ENCODE measurements at places on chromosomes 3 and 15. TPM values are rescaled to one million over a fixed set of nuclear protein-coding genes. Genes with fewer than 3 reads are reported as not detected.

GRCh38 chr15:60655252-60655651, 176.3 kb upstream of the ICE2 start:
- peaks cover 29% of the 10 kb centered on the region for H3K4me1 ChIP-seq
- no peak for DNase-seq
- H3K4me3 ChIP-seq: no peak overlapping the region

GRCh38 chr3:72290859-72291638, 506.1 kb upstream of the PROK2 start:
- no peaks in the 10 kb centered on the region for H3K36me3 ChIP-seq
- no peaks in the 10 kb centered on the region for H3K27me3 ChIP-seq
- peaks cover 17% of the 10 kb centered on the region for H3K4me1 ChIP-seq

DNA sequence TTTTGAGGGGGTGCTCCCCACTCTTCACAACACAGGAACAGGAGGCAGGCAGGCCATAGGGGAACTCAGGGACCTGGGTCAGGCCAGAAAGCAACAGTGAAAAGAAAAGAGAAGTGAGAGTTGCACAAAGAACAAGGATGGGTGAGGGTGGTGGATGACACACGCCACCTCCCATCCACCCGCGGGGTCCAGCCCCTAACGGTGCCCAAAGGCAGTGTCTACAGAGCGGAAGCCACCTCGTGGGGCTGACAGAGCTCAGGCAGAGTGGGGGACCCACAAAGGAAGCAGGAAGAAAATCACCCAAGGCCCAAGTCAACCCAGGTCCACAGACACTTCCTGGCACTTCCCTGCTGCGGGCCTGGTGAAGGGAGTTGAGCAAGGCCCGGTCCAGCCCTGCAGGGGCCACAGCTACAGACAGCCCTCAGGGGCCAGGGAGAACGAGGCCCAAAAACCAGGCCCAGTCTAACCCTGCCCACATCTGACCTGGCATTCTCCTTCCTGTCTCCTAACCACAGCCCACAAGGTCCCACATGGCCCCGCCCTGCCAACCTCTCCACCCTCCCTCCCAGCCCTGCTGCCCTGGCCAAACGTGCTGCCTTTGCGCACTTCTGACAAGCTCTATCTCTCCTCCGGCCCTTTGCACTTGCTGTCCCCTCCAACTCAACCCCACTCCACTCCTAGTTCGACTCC, 5.9 kb downstream of the NUP210 start:
- H3K27me3 ChIP-seq: no peaks in the 10 kb centered on the region
- H3K27ac ChIP-seq: peak overlapping the region; percentile 82

GRCh38 chr3:159856590-159857104, 132.0 kb upstream of the IL12A start:
- H3K27ac ChIP-seq: peak overlapping the region; percentile 38
- no peaks in the 10 kb centered on the region for H3K36me3 ChIP-seq
- H3K27me3 ChIP-seq: no peaks in the 10 kb centered on the region
- H3K4me1 ChIP-seq: peaks cover 86% of the 10 kb centered on the region

DNA sequence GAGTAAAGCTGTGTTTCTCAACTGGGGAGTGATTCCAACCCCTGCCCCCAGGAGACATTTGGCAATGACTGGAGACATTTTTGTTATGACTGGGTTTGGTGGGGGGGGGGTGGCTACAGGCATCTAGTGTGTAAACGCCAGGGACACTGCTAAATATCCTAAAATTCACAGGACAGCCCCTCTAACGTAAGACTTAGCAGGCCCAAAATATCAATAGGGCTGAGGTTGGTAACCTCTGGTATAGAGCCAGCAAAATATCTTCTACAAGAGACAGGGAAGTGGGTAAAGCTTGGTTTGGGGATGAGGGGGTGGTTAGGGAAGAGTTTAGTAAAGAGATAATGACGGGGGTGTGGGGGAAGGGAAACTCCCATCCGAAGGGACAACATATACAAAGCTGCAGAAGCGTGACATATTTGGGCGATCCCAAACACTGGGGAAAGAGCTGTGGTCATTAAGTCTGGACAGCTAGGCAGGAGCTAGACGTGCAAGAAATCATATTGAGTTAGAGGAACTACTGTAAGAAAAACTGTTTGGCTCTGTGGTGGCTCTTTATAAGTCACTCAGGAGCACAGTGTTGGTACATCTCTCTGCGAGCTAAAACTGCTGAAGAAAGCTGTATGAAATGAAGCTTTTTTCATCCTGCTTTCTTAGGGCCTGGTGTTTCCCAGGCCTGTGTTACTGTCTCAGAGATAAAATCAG, 697 bp upstream of the TRIM69 start:
- DNase-seq: no peak
- H3K27me3 ChIP-seq: no peaks in the 10 kb centered on the region
- no peaks in the 10 kb centered on the region for H3K36me3 ChIP-seq
- H3K4me3 ChIP-seq: peak overlapping the region; percentile 0

- DNase-seq: no peak
- no peak overlapping the region for H3K4me3 ChIP-seq
Observed at GRCh38 chr3:127438371-127438770, 150.5 kb upstream of the PRR20G start.

DNA sequence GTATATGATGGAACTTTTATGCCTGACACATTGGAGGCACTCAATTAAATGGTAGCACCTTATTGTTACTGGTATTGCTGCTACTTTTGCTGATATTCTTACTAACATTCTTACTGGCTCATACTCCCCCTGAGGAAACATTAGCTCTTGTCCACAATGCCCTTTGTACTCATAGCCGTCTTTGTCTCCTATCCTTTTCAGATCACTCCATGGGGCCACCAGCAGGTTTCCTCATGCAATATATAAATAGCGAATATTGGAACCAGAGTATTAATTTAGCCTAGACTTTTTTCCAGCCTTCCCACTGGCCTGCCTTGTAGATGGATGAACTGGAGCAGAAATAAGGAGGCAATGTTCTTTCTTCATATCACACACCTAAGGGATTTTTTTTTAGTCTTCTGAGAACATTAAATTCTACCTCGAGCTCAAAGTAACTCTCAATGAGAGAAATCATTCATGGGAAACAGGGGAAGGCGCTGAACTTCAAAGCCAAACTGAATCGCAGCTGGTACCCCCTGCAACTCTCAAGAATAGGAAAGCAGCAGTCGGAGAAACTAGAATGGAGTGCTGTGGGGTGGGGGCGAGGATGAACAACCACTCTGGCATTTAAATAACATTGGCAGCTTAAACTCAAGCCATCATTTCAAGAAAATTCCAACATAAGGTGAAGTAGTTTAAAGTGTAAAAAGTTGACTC, 300.3 kb downstream of the TAFA4 start:
- no peaks in the 10 kb centered on the region for H3K27me3 ChIP-seq
- H3K36me3 ChIP-seq: no peaks in the 10 kb centered on the region
- no peak for DNase-seq

DNA sequence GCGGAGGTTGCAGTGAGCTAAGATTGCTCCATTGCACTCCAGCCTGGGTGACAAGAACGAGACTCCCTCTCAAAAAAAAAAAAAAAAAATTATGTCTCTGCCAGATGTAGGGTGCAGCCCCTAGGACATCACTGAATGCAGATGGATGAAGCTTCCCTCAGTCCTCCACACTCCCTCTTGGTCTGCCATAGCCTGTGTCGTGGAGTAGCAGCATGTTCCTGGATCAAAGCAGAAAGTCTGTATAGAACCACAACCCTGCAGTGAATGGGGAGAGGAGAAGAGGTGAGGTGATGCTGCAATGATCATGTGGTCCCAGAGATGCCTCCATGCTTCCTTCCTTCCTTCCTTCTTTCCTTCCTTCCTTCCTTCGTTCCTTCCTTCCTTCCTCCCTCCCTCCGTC, 15.3 kb upstream of the LAMB2 start:
- H3K4me1 ChIP-seq: no peaks in the 10 kb centered on the region
- H3K27me3 ChIP-seq: no peaks in the 10 kb centered on the region
- no peak for DNase-seq
- H3K4me3 ChIP-seq: no peak overlapping the region
- no peaks in the 10 kb centered on the region for H3K36me3 ChIP-seq

- no peak overlapping the region for H3K4me3 ChIP-seq
- no peak for DNase-seq
- H3K27ac ChIP-seq: no peak overlapping the region
- no peaks in the 10 kb centered on the region for H3K27me3 ChIP-seq
- H3K4me1 ChIP-seq: no peaks in the 10 kb centered on the region
Observed at GRCh38 chr15:67311731-67312130, 57.1 kb downstream of the IQCH start.

DNA sequence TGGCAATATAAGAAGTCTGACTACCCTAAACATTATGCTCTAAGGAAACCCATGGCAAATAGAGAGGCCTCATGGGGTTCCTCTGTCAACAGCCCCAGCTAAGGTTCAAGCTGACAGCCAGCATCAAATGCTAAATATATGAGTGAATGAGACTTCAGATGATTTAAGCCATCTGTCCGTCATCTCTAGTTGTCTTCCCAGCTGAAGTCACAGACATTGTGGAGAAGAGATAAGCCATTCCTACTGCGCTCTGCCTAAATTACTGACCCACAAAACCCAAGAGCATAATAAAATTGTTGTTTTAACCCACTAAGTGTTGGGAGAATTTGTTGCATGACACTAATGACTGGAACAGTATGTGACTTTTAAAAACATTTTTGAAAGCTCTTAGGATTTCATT, 87.3 kb upstream of the IGSF10 start:
- no peak overlapping the region for H3K4me3 ChIP-seq
- no peaks in the 10 kb centered on the region for H3K27me3 ChIP-seq
- peaks cover 7% of the 10 kb centered on the region for H3K4me1 ChIP-seq
- no peaks in the 10 kb centered on the region for H3K36me3 ChIP-seq

DNA sequence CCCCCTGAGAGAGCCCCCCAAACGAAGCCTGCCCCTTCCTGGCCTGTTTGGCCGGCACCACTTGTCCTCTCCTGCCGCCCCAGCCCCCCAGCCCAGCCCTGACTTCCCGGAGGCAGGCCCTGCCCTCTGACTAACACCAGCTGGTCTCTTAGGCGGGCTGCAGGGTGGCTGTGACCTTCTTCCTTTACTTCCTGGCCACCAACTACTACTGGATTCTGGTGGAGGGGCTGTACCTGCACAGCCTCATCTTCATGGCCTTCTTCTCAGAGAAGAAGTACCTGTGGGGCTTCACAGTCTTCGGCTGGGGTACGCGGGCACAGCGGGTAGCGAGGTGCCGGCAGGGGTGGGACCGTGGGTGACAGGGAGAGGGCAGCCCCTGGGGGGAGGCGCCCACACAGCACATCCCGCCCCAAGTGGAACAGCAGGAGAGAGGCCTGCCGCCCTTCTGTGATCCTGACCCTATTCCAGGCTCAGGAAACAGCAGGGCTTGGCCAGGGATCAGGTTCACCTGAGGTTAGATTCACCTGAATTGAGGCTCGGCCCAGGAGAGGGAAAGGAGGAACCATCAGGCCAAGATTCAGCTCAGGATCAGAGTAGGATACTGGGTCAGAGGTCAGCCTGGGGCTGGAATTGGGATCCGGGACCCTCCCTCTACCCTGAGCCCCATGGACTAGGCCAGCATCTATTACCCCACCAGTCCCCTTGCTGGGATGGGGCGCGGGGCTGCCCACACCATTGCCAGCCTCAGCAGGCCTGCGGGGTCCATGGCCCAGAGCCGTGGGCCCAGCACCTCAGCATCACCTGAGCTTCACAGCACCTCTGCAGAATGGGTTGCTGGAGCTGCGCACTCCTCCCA, 21.9 kb downstream of the PTH1R start:
- DNase-seq: peak; percentile 38
- no peaks in the 10 kb centered on the region for H3K36me3 ChIP-seq
- no peak overlapping the region for H3K4me3 ChIP-seq

- peaks cover 18% of the 10 kb centered on the region for H3K4me1 ChIP-seq
- H3K27me3 ChIP-seq: no peaks in the 10 kb centered on the region
- no peaks in the 10 kb centered on the region for H3K36me3 ChIP-seq
Observed at GRCh38 chr3:120057029-120057428, 37.2 kb downstream of the GSK3B start.

GRCh38 chr3:3675801-3676200, 123.4 kb upstream of the LRRN1 start:
- no peaks in the 10 kb centered on the region for H3K4me1 ChIP-seq
- no peaks in the 10 kb centered on the region for H3K27me3 ChIP-seq
- H3K36me3 ChIP-seq: no peaks in the 10 kb centered on the region

Gene RARB
- 5.6 TPM for total RNA-seq

Gene SLC51A
- 1.3 TPM for total RNA-seq

Data from lower lobe of right lung (tissue), 2 donors.